Dorsolateral prefrontal cortex (tissue), 122 donors: ENCODE measurements at places on chromosomes 11 and 22.

DNA sequence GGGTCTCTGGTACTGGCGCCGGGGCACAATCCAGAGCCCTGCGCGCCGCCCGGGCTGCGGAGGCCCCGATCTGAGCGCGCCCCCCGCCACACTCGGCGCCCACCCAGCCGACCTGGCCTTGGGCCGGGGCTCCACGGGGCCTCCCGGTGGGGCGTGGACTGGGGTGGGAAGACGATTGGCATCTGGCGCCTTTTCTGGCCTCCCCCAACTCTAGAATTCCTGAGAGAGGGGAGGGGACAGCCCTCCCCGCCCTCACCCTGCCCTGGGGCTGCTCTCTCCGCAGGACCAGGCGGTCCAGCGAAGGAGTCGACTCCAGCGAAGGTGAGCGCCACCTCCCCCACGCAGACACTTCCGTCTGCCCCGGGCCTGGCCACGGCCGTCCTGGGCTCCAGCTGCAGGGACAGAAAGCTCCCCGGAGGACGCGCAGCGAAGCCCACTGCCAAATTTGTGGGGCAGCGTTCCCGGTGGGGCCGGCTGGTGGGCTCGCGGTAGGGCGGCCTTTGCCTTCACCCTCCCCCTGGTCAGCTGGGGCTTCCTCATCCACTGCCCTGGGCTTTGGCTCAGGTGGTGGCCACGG lies 593 bp downstream of the SSH3 start:
- peak; percentile 26 for DNase-seq

DNA sequence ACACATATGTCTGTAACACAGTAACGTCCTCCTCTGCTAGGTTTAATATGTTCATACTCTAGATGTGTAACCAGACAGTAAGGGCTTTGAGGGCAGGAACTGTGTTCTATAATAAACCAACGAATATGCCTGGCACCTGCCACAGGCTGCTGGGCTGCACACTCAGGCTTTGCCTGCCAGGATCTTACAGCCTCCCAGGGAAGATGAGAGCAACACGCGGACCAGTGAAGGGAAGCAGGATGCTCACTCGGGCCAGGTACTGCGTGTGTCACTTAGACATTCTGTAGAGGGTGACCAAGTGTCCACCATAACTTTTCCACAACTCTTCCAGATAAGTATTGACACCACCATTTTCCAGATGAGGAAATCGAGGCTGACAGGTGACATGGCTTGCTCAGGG lies 21.7 kb upstream of the BAIAP2L2 start:
- no peak for DNase-seq

- no peak for DNase-seq
Observed at GRCh38 chr22:50656122-50657070, 16.2 kb upstream of the SHANK3 start.

DNA sequence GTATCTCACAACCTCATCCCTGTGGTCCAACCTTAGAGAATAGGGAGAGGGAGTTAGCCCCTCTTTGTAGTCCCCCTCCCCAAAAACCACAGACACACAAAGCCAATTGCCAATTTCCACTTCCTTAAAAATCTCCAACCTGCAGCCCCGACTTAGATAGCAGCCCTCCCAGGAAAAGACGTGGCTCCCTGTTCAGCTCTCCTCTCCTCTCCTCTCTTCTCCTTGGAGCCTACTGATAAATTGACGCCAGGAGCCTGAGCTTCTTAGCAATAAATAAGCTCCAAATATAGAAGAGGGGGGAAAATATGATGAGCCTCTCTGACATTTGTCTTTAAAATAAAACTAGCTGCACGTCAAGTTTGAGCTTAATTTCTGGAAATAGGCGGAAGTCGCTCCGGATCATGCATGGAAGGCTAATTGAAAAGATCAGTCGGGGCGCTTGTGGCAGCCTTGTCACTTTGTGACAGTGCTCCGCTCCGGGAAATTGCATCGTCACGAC lies 7.3 kb downstream of the PAX6 start:
- DNase-seq = no peak

GRCh38 chr11:122032317-122032716 lies 83.7 kb downstream of the BLID start:
- DNase-seq = no peak

GRCh38 chr22:27488456-27489177 lies 312.9 kb downstream of the MN1 start:
- no peak for DNase-seq

DNA sequence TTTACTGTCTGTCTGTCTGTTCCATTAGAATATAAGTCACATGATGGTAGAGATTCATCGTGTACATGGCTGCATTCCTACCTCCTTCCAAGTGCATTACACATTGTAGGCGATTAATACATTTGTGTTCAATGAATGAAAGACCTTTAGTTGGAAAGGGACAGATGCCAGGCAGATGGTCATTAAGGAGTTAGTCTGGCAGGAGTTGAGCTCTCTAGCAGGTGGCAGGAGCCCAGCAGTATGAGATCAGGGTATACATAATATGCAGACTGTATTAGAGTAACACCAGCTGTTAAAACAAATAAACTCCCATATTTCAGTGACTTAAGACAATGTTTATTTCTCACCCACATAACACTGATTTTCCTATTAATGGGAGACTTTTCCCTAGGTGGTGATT lies 147.7 kb upstream of the LARGE1 start:
- no peak for DNase-seq

GRCh38 chr22:44567846-44568493 lies 69.9 kb upstream of the RTL6 start:
- DNase-seq = peak; percentile 31

DNA sequence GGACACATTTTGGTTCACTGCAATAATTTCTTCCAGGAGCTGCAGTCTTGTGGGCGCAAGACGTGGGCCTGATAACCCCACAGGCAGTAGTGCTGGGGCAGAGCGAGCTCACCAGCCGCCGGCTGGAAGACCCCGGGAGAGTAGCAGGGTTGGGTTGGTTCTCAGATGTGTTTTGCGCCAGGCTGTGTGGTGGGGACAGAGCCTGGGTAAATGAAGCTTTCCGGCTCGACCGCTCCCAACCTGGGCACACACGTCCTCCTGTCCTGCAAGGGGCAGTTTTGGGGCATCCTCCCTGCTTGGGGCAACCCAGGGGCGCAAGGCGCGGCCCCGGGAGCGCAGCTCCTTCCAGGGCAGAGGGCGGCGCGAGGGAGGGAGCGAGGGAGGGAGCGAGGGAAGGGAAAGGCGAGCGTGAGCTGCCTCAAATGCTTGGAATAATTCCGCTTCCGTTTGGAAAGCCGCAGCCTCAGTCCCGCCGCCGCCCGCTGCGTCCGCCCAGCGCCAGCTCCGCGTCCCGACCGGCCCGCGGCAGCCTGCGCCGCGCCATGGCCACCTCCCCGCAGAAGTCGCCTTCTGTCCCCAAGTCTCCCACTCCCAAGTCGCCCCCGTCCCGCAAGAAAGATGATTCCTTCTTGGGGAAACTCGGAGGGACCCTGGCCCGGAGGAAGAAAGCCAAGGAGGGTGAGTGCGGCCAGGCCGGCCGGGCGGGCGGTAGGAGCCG lies at the start of gene PARVA:
Gene PARVA, plus strand, starts transcription at position 466 of the 718 bp plus-strand sequence. Its CDS starts 77 bp downstream, at position 543.
- no peak for DNase-seq
